ENCODE measurements at places on chromosomes 2 and 18.

- no peak for DNase-seq
Measured at GRCh38 chr2:207599636-207600035, 25.6 kb downstream of the METTL21A start.

DNA sequence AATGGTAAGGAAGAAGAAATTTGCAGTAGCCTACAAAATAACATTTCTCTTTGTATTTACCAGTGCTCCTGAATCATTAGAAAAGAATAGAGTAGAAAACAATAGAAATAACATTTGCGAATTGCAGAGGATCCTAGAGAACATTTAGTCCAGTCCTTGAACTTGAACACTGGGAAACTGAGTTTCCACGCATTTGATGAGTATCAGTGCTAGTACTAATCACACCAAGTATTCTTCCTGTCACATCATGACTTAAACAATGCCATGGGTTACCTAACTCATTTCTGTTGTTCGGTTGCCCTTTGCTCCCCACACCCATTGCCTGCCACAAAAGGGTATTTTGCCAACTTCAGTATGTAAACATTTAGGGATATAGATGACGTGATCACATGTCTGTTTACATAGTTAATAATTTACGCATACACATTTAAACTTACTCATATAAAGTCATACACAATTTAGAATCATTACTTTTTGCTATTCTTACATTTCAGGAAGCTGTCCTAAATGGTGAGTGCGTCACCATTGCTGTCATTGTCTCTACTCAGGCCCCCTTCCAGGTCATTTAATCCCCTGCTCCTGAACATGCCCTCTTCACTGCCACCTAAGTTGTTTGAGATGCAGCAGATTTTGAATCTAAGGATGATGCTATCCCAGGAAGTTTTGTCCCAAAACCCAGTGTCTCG is 42.3 kb downstream of the CRIM1 start:
- DNase-seq = no peak

GRCh38 chr2:147538088-147538487 is 306.7 kb upstream of the ACVR2A start:
- no peak for DNase-seq

GRCh38 chr18:37565101-37565976 is at the start of gene CELF4:
Gene CELF4, minus strand, starts transcription at chr18:37565798.
- peak; percentile 49 for DNase-seq

GRCh38 chr2:69715964-69716363 is 26.0 kb upstream of the ANXA4 start:
- DNase-seq = no peak

DNA sequence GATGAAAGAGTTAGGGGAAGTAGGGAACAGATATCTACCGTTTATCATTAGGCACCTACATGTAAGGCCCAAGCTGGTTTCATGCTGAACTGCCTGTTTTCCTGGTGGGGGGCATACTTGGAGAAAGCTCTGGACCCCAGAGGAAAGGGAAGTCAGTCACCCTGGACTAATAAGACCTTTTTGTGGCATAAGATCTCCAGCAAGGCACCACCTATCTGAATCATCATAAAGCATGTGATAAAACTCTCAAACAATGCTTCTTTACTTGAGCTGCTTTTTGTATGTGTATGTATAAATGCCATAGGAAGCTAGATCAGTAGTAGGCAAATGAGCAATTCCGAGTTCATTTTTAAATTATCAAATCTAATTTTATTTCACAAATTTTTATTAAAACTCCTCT is 104.8 kb downstream of the TANC1 start:
- DNase-seq = no peak

DNA sequence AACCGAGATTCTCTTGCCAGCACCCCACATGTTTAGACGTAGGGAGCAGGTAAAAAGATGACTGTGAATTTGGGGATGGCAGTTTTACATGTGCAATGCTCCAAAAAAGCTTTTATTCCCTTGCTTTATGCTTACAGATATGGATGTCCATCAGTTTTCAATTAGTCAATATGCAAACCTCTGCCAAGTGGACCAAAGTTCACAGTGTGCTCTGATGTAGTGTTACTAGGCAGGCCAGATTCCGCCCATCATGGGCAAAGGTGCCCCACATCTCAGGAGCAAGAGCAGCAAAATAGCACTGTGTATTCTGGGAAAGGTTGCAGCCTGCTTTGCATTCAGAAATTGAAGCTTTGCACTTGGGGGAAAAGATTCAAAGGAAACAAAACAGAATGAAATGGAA is 329.7 kb upstream of the ZEB2 start:
- DNase-seq = no peak

GRCh38 chr2:176516051-176516602 is 246.9 kb downstream of the MTX2 start:
- DNase-seq = no peak

GRCh38 chr18:76658627-76659026 is 163.6 kb upstream of the ZNF516 start:
- no peak for DNase-seq

DNA sequence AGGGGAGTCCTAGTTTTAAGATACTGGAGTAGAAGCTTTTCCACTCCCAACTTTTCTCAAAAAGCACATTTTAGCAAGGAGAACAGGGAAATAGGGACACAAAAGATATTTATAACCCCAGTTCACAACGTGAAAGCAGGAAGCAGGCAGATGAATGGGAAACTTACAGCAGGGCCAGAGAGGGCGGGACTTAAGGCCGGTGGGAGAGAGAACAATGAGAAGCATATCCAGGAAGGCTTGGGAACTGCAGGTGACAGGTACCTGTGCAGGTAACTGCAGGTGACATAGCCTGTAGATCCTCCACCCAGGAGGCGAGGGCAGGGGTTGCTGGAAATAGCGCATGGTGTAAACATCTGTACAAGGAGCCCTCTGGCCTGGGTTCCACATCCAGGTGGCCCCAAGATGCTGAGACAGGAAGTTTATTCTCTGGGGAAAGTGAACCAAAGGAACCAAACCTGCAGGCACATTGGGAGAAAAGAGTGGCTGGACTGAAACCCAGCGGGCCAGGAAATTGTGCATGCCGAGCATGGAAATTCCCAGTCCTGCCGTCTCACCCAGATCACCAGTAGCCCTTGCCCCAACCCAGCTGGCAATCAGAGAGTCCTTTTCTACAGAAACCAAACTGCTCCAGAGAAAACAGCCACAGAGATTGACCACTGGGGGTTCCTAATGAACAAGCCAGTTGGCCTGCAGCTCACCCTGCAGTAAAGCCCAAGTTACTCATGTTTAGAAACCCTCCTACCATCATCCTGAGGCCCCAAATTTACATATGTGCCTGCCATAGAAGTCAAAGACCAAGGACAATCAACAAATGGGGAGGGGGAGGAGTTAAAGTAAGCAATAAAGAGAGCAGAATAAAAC is 24.3 kb upstream of the COL6A3 start:
- DNase-seq = no peak

DNA sequence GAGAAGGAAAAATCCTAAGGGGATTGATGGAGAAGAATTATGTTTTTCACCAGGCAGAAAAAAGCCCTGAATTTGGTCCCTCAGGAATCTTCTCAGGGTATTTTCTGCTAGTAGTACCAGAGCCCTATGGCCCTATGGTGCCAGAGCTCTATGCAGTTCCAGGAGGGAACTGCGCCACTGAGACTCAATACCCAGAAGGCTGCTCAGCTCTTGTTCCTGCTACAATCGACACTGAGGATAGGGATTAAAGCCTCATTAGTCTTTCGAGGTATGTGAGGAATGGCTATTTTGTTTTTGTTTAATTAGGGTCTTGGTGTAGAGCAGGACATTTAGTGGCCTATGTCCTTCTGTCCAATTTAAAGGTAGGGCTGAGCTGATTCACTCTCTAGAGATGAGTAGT is 21.7 kb upstream of the PPP3R1 start:
- no peak for DNase-seq

DNA sequence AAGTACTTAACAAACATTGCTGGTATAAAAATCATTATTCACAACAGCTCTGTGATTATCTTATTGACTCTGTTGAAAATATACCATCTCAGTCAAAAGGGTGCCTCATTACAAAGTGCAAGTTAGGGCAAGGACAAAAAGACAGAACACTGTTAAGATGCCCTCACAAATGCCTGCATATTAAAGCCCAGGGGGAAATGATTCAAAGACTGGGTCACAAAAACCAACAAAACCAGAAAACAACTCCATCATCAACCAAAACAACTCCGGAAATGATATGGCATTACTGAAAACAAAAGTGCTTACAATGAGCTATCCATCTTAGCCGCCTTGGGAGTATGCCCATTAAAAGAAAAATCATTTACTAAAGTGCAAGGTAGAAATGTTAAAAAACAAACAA is 9.9 kb downstream of the PLA2R1 start:
- no peak for DNase-seq

DNA sequence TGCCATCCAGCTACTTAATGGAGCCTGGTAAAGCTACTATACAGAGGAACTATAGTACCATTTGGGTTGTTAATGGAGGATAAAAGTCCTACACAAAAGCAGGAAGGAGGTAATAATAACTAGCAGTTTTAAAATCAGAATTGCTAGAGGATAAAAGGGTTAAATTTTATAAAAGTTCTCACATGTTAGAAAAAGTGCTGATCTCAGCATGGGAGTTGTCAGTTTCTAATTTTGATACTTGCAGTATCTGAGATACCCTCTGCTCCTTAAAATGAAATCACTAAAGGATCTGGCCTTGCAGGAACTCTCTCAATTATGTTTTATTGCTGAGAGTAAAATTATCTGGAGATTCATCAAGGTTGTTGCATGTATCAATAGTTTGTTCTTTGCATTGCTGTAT is 272.2 kb upstream of the GYPC start:
- DNase-seq = no peak

- DNase-seq = no peak
Measured at GRCh38 chr2:43184339-43184895, 42.0 kb downstream of the ZFP36L2 start.

DNA sequence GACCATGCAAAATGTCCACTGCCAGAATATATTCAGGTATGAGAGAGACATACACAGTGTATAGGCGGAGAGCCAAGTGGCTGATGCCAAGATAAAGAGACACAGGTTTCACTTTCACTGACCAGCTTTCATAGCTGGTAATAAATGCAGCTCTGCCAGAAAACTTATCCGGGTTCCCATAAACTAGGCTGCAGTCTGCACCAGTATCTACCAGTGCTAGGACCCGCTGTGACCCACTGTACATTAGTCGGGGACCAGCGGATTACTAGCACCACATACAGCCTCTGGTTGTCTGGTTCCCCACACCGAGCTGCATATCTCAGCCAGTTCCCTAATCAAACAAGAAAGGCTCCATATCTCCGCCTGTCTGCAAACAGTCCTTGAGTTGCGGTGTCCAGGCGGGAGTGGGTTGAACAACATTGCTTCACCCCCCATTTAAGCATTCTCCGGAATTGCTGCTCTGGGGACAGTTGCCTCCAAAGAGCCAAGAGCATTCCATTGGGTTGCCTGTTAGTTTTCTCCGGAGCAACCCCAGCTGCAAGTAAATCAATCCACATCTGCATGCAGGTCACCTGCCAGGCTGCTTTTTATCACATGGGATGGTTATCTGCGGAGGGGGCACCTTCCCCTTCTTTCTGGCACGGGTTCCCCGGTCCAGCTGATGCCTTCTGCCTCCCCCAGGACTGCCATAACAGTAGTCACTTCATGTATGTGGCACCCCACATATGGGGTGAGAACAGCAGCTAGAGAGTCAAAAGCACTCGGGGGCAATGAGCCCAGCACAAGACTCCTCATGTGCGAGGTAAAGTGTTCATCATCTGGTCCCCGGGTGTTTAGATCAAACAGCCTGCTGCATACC is 18.0 kb upstream of the KLHL23 start:
- no peak for DNase-seq

- no peak for DNase-seq
Measured at GRCh38 chr18:27104743-27105142, 80.4 kb downstream of the CHST9 start.

DNA sequence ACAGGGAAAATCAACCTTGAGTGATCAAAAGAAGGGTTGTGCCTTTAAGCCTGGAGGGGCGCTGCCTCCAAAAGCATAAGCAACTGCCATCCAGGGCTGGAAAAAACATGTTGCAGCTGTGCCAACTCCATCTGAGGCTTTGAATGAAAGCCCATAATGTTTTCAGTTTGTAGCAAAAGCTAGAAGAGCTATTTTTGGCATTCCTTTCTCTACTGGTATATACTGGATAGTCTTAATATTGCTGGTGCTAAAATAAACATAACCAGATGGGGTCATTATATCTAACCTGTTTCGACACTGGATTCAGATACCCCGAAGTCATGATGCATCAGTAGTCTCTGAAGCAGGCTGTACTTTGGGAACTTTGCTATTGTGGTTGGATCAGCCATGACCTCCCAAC is 25.1 kb downstream of the ANXA4 start:
- no peak for DNase-seq
